ENCODE measurements at places on chromosomes 4 and X.

- no peaks in the 10 kb centered on the region for H3K27me3 ChIP-seq
- H3K4me3 ChIP-seq = no peak overlapping the region
- H3K36me3 ChIP-seq = no peaks in the 10 kb centered on the region
- no peak for DNase-seq
- no peaks in the 10 kb centered on the region for H3K4me1 ChIP-seq
Measured at GRCh38 chrX:22037911-22038537, 5.9 kb downstream of the PHEX start.

GRCh38 chrX:118862979-118863378, 39.4 kb downstream of the ZCCHC12 start:
- no peak overlapping the region for H3K27ac ChIP-seq
- no peaks in the 10 kb centered on the region for H3K36me3 ChIP-seq
- no peaks in the 10 kb centered on the region for H3K27me3 ChIP-seq
- no peak overlapping the region for H3K4me3 ChIP-seq
- DNase-seq = peak; percentile 3

DNA sequence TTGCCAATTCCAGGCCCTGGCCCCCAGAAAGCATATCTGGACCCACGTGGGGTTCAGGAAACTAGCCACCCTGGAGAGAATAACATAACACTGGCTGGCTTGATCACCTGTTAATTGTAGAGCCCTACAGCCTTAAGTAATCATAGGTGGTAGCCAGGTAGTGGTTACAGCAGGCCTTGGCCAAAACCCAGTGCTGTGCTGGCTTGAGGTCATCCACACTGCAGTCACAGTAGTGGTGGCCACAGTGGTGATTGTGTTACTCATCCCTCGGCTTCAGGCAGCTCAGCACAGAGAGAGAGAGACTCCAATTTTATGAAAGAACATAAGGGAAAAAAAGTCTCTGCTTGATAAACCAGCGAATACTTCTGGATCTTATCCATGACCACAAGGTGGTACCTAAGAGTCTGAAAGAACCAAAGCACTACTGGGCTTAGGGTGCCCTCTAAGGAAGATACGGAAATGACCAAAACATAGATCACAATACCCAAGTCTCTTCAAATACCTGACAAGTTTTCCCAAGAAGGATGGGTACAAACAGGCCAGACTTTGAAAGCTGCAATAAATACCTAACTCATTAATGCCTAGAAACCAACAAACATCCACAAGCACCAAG, 46.6 kb upstream of the CDX4 start:
- no peaks in the 10 kb centered on the region for H3K27me3 ChIP-seq
- no peak overlapping the region for H3K27ac ChIP-seq
- no peak for DNase-seq
- H3K36me3 ChIP-seq = no peaks in the 10 kb centered on the region
- no peak overlapping the region for H3K4me3 ChIP-seq

- H3K27me3 ChIP-seq = no peaks in the 10 kb centered on the region
- peaks cover 7% of the 10 kb centered on the region for H3K4me1 ChIP-seq
- peaks cover under 1% of the 10 kb centered on the region for H3K36me3 ChIP-seq
- DNase-seq = no peak
Measured at GRCh38 chr4:25310803-25311166, 1.8 kb upstream of the ZCCHC4 start.

DNA sequence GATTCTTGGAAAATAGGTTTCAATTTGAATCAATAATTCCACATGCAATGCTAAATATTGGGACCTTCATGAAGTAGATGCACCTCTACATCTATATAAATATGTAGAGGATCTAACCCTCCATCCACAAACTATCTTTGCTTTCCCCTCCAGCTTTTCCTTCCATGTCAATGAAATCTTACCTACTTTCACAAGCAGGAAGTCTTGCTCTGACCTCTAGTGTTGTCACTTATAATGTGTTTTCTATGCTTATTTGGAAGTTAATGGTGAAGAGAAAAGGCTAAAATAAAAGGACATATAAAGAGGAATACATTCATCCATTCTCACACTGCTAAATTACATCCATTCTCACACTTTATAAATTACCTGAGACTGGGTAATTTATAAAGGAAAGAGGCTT, 472.7 kb upstream of the DIAPH2 start:
- DNase-seq = no peak
- no peak overlapping the region for H3K27ac ChIP-seq
- no peak overlapping the region for H3K4me3 ChIP-seq
- no peaks in the 10 kb centered on the region for H3K4me1 ChIP-seq
- H3K36me3 ChIP-seq = no peaks in the 10 kb centered on the region
- H3K27me3 ChIP-seq = no peaks in the 10 kb centered on the region

DNA sequence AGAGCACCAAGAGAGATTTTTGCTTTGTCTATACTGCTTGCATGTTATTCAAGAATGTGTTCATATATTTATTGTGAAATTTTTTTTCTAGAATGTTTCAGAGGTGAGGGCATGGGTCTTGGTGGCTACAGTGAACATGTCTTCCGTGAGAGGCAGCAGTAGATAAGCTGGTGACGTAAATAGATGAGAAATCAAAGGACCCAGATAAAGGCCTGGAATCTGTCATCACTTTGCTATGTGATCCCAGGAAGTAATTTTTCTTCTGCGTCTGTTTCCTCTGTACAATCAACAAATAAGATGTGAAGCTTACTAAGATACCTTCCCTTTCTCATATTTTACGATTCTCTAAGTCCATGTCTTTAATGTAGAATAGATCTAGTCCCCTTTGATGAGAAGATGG, 129.1 kb downstream of the COL4A6 start:
- H3K27me3 ChIP-seq = no peaks in the 10 kb centered on the region
- peaks cover 44% of the 10 kb centered on the region for H3K4me1 ChIP-seq
- H3K36me3 ChIP-seq = no peaks in the 10 kb centered on the region
- H3K27ac ChIP-seq = peak overlapping the region; percentile 62

DNA sequence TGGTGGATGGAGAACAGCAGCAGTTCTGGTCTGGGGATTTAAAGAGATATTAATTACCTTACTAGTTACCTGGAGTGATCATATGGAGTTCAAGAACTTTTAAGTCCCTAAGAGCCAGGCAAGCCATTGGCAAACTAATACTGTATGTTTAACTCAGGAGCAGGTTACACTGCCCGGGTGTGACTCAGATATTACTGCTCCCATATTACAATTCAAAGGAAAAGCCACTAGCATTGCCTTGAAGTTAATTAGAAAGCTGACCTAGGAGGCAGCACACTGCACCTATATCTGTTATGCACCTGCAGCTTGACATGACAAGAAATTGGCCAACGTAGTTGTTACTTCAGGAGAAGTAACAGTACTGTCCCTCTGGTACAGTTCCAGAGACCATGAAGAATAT, 47.2 kb downstream of the GRK4 start:
- H3K4me3 ChIP-seq = no peak overlapping the region
- no peak overlapping the region for H3K27ac ChIP-seq
- no peak for DNase-seq
- no peaks in the 10 kb centered on the region for H3K36me3 ChIP-seq
- H3K4me1 ChIP-seq = peaks cover 15% of the 10 kb centered on the region

DNA sequence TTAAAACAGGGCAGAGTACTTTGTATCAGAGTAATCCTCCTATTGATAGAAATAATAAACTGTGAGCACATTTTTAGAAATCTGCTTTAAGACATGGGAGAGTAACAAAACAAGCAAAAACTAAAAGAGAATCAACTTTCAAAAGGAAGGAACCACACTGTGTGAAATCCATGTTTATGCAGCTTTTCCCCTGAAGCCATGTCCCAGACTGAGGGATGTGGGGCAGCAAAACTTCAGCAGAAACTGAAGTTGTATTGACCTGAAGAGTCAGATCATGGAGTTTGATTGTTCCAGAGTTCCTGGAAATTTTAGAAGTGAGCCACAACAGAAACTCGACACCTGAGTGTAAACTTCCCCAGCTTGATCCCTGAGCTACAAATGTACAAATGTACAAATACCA, 53.2 kb downstream of the COMMD8 start:
- no peaks in the 10 kb centered on the region for H3K36me3 ChIP-seq
- H3K27me3 ChIP-seq = no peaks in the 10 kb centered on the region
- DNase-seq = no peak
- no peak overlapping the region for H3K27ac ChIP-seq
- H3K4me3 ChIP-seq = no peak overlapping the region
- no peaks in the 10 kb centered on the region for H3K4me1 ChIP-seq

- peak within 1 kb of the TSS; percentile 94 for H3K27ac ChIP-seq
- DNase-seq = peak; percentile 60
- H3K4me3 ChIP-seq = peak within 1 kb of the TSS; percentile 81
- H3K36me3 ChIP-seq = no peaks in the 10 kb centered on the region
- peaks cover 12% of the 10 kb centered on the region for H3K4me1 ChIP-seq
Measured at GRCh38 chr4:147480891-147481576, at the start of gene EDNRA. TSS of gene EDNRA (plus strand) at chr4:147481097. CDS start at chr4:147485682, 4,585 bp downstream.

GRCh38 chr4:110514889-110515479, 39.0 kb downstream of the ENPEP start:
- no peaks in the 10 kb centered on the region for H3K36me3 ChIP-seq
- peak; percentile 51 for DNase-seq
- no peaks in the 10 kb centered on the region for H3K4me1 ChIP-seq
- H3K4me3 ChIP-seq = no peak overlapping the region

DNA sequence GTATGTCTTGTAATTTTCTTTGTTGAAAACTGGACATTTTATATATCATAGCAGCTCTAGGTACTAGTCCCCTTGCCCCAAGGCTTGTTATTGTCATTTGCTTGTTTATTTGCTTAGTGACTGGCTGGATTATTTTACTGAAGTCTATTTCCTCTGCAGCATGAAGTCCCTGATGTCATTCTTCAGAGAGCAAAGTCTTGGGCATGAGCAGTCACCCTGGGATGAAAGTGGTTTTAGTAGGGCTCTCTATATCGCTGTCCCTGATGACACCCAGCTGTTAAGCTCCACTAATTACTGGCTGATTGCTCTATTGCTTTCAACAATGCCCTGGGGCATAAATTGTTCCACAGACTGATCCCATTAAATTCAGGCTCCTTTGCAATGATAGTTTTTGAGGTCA, 113.5 kb upstream of the USP9X start:
- no peak overlapping the region for H3K4me3 ChIP-seq
- no peak overlapping the region for H3K27ac ChIP-seq
- no peak for DNase-seq
- H3K27me3 ChIP-seq = no peaks in the 10 kb centered on the region
- no peaks in the 10 kb centered on the region for H3K4me1 ChIP-seq

GRCh38 chr4:108742451-108743420, 20.1 kb downstream of the ETNPPL start:
- H3K27me3 ChIP-seq = no peaks in the 10 kb centered on the region
- no peak overlapping the region for H3K27ac ChIP-seq
- H3K4me3 ChIP-seq = no peak overlapping the region
- no peaks in the 10 kb centered on the region for H3K4me1 ChIP-seq

DNA sequence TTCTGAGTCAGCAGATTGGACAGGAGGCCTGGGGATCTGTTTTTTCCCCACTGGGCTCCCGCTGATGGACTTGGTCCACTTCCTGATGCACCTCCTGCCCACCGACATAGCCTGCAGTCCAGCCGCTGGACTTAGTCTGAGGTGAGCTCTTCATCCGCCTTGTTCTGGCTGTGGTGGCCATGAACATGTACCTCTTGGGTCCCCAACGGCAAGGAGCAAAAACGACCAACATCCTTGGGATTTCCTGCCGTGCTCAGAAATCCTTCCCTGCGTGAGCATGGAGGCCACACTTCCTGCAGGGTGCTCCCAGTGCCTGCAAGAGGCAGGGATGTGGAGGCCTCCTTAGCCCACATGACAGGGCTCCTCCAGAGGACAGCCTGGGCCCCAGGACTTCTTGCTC, 76.8 kb downstream of the CRMP1 start:
- H3K4me1 ChIP-seq = no peaks in the 10 kb centered on the region
- no peaks in the 10 kb centered on the region for H3K27me3 ChIP-seq
- H3K4me3 ChIP-seq = no peak overlapping the region
- DNase-seq = no peak
- no peak overlapping the region for H3K27ac ChIP-seq
- H3K36me3 ChIP-seq = peaks cover 2% of the 10 kb centered on the region

DNA sequence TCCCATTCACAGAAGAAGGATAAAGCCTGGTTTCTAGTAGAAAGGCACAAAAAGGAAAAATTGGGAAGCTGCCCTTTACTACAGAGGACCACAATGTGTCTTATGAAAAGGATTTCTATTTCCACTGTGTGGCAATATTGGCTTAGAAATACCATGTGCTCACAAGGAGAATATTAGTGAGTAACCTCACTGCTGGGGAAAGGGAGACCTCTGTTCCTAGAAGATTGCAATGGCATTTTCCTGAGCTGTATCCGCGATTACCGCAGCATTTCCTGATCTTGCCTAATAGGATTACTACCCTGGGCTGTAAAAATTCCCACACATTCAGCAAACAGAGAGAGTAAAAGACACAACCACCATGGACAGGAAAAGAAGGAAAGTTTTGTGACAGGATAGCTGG, 308.8 kb upstream of the TECRL start:
- H3K27ac ChIP-seq = no peak overlapping the region
- H3K4me1 ChIP-seq = no peaks in the 10 kb centered on the region
- H3K36me3 ChIP-seq = no peaks in the 10 kb centered on the region
- no peak for DNase-seq
- H3K27me3 ChIP-seq = no peaks in the 10 kb centered on the region
- H3K4me3 ChIP-seq = no peak overlapping the region

DNA sequence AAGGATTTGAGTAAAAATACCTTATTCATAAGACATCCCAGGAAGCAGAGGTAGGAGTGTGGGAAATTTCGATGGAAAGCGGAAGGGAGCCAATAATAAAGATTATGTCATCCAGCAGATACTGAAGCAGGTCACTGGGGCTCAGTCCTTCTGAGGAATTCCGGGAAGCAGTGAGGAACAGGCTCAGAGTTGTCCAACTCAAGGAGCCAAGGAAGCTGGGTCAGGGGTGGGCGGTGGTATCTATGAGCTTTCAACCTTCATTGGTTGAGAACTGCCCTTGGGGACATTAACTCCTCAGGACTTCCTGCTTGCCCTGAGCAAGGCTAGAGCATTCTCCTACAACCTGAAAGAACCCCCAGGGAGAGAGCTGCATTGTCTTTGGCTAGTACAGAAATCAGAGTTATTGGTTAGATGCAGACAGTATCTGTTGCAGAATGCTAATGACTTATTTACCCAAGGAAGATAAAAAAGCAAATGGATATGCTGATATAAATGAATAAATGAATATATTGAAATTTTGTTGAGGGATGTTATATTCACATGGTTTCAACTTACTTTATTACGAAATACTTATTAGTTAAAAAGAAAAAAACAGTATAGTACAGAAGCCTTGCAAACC, 68.2 kb downstream of the DMP1 start:
- H3K27ac ChIP-seq = no peak overlapping the region
- no peaks in the 10 kb centered on the region for H3K4me1 ChIP-seq
- H3K4me3 ChIP-seq = no peak overlapping the region

All from cardiac muscle cell (in vitro differentiated cells and primary cell).